ENCODE measurements at places on chromosomes 5 and 9.

DNA sequence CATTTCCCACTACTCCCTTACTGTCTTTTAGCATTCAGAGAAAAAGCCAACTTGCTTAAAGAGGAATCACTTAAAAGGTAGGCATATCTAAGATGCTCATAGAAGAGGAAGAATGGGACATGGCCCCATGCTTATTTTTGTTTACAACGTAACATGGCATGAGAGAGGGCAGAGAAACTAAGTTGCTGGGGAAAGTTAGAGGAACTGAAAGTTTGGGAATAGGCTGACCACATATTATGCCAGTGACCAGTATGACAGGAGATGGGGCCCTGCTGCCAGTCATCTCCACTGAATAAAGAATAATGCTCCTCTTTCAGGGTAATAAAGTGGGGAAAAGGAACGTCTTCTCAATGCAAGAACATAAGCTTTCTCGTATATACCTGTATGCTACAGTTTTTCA, 1.9 kb downstream of the PLPP6 start:
- no peak for DNase-seq

GRCh38 chr5:10522224-10522611, 41.7 kb upstream of the ANKRD33B start:
- no peak for DNase-seq

- no peak for DNase-seq
Observed at GRCh38 chr9:36161187-36161586, 8.0 kb upstream of the CCIN start.

DNA sequence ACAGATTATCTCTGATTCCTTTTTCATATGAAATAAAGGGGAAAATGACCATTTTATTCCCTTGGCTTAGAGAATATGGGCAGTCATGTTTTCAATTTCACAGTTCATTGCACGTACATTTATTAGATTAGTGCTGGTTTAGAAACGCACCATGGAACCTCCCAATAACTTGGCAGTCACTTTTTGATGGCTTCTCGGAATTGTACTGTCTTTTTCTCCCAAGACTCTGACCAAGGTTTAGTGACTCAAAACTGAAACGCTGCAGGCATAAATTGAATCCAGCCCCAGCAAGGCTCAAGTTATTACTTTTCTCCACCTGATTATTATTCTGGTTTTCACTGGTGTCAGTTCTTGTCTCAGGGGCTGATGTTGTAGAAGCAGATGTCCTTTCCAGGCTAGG, 55.6 kb upstream of the EGFLAM start:
- DNase-seq, result no peak

DNA sequence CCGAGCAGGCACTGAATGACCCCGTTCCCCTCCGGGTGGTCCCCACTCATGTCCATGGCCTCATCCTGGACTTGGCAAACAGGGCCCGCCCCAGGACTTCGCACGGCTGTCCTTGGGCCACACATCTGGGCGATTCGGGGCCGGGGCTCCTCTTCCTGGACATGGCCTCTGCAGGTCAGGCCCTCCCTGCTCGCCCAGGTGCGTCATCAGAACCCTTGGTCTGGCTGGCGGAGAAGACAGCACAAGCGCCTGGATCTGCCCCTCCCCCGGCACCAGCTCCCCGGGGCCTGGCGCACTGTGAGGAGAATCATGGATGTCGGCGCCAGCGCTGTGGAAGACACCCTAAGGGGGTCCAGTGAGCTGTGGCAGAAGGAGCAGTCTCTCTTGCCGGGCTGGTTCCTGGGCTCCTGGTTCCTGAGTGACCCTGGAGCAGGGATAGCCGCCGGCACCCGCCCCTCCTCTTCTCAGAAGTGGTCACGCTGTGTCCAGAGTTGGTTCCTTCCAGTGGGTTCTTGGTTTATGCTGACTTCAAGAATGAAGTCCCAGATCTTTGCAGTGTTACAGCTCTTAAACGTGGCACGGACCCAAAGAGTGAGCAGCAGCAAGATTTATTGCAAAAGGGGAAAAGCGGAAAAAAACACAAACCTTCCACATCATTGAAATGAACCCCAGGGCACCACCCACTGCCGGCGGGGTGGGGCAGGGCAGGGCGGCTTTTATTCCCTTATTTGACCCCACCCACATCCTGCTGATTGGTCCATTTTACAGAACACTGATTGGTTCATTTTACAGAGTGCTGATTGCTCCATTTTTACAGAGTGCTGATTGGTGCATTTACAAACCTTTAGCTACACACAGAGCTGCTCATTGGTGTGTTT, 25.9 kb upstream of the SLC12A7 start:
- no peak for DNase-seq

- DNase-seq, result no peak
Observed at GRCh38 chr9:18451406-18451805, 22.5 kb upstream of the ADAMTSL1 start.

GRCh38 chr5:139998837-139999236, 44.3 kb downstream of the NRG2 start:
- DNase-seq, result no peak

GRCh38 chr9:114893221-114894010, 37.0 kb downstream of the TNFSF8 start:
- no peak for DNase-seq

- DNase-seq, result no peak
Observed at GRCh38 chr5:36728697-36729543, 122.5 kb downstream of the SLC1A3 start.

Measured in BE2C (cell line).